ENCODE measurements at places on chromosomes 3 and 15.

DNA sequence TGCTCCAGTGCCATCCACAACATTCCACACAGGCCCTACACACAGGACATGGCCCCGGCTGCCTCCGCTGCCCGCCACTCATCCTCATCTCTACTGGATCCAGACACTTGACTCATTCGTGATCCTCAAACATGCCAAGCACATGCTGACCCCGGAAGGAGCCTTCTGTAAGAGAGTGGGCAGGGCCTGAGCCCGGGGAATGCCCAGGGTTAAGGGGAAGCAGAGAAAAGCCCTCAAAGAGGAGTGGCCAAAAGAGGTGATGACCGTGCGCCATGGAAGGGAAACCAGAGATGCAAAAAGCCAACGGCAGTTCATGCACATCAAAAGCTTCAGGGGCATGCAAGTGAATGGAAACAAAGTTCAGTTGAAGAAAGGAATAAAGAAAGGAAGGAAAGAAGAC, 46.1 kb downstream of the RFTN1 start:
- DNase-seq = no peak

GRCh38 chr3:157275832-157276231, 115.9 kb upstream of the CCNL1 start:
- DNase-seq = no peak

GRCh38 chr15:40320931-40321371, 2.5 kb upstream of the INAFM2 start:
- DNase-seq = no peak

- DNase-seq = no peak
Measured at GRCh38 chr3:101512396-101512645, 691 bp downstream of the SENP7 start.

DNA sequence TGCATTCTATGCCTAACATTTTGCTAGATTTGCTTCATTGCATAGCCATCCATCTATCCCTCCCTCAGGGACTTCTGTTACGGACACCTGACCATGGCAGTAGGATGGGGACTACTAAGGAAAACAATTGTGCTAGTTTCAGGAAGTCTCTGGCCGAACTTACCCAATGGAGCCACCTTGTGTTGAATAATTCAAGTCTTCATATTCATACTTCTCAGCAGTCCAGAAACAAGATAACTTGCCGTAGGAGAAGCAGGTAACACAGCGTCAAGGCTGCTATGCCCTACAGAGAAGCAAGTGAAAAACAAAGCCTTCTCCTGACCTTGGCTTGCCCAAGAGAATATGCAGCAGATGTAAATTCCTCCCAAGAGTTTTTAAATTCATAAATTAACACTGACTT, 685.3 kb downstream of the GRM7 start:
- DNase-seq = no peak

- DNase-seq = no peak
Measured at GRCh38 chr3:72533591-72534473, 314.4 kb downstream of the SHQ1 start.

GRCh38 chr3:18295171-18295920, 129.8 kb downstream of the SATB1 start:
- DNase-seq = no peak

Data from SIG-M5 (cell line).